Effector CD4-positive, alpha-beta T cell (primary cell): ENCODE measurements at places on chromosomes 1 and 21.
A peak's percentile ranks its signal among the peaks of the same experiment; 100 is the strongest.

DNA sequence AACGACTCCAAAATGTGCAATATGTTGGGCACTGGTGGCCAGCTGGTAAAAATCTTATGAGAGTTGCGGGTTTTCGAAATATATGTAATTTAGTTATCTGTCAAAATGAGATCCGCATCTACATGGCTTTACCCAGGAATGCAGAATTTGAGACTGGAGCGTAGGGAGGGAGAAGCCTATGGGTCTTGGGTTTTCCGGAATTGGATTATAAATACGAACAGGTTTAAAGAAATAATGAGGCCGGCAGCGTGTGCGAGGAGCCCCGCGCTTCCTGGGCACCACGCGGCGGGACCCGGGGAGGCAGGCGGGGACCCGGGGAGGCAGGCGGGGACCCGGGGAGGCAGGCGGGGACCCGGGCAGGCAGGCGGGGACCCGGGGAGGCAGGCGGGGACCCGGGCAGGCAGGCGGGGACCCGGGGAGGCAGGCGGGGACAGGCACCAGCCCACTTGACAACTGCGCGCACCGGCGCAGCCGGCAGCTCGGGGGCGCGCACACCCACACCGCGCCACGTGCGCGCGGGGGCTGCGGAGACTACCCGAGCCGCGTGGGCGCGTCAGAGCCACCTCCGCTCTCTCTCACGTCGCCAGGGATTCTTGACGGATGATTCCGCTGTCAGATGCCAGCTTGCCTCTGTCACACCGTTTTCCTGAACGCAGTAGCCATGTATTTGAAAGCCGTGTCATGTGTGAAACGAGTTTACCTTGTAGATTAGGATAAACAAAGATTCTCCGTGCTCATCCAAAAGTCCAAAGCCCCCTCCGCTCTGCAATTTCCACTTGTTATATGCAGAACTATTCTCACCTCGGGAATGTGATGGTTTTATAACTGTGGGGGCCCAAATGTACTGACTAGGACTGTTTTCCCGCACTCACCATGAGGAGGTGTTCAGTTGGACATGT lies 54.3 kb upstream of the HNRNPU start:
- peak; percentile 53 for DNase-seq

DNA sequence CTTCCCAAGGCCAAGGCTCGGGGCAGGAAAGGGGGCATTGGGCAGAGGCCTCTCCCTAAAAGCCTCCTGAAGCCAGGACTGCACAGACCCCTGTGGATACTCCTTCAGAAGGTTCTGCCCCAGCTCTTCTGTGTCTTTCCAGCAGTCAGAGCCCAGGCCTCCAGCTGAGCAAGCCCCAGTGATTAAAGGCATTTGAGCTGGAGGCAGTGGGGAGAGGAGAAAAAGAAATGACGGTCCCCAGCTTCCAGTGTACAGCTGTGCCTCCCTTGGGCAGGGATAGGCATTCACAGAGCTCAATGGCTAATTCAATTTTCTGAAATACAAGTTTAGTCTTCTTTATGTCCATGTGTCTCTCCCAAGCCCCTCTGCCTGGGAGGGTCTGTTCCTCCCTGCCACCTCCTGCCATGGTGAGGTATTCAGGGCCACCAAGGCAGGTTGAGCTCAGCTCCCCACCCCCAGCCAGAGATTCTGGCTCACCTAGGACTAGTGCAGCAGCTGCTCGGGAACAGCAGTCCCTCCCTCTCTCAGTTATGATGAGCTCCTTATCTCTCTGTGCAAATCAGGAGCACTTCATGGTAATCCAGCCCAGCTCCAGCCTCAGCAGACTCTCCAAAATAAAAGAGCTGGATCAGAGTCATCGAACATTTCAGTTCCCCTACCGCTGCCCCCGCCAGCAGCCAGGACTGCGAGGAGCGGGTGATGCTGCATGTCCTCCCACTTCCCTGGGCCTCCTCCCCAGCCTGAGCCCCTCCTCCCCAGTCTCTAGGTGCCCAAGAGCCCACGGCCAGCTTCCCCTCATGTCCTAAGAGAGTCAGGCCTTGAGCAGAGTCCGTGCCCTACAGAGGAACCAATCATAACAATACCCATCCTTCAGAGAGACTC lies 208.4 kb upstream of the ZC3H12A start:
- DNase-seq: no peak

DNA sequence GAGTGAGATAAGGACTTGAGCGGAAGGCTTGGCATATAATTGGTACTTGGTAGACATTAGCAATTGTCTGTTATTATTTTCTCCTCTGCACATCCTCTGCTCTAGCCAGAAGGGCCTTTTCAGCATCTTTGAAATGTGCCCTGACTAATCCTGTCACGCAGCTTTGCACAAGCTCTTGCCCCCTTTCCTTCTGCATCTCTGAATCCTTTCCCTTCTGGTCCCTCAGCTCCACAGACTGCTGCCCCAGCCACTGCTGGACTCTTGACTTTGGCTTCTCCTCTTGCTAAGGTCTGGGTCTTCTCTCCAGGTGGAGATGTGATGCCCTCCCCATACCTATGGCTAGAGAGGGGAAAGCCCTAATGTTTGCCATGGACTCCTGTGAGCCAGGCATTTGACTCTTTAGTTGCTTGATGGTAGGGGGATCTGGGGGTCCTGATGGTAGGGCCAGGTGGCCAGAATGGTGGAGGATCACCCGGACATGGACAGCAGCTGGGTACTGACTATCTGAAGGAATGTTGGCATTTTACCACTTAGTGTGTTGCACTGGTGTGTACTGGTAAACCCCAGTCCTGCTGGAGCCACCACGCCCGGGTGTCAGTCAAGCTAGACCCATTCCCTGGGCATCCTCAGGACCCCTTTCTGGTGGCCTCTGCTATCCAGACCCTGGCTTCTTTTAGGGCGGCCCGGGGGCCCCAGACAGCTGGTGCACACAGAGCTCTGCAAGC lies 4.4 kb downstream of the HPCA start:
- no peak for DNase-seq

DNA sequence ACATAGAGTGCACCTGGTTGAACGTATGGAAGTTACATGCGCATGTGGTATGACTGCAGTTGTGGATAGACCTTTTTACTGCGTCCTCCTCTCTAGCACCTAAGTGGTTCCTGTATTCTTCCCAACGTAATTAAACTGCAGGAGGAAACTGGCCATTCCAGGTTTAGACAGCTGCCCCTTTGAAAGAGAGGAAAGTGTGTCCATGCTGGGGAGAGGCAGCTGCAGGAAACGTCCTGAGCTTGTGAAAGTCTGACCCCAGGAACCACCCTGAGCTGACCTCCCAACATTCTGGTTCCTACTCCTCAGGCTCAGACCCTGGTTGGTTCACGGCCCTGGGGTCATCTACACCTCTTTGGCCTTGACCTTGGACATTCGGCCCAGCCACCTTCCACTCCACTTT lies 309.3 kb downstream of the DISC1 start:
- no peak for DNase-seq

- DNase-seq: no peak
Observed at GRCh38 chr1:27601321-27601770, 2.6 kb downstream of the AHDC1 start.

- DNase-seq: no peak
Observed at GRCh38 chr1:243244432-243244841, 10.6 kb downstream of the CEP170 start.

- no peak for DNase-seq
Observed at GRCh38 chr1:155892796-155893195, 18.4 kb downstream of the RIT1 start.

- DNase-seq: no peak
Observed at GRCh38 chr1:221549815-221550214, 192.1 kb downstream of the DUSP10 start.

- no peak for DNase-seq
Observed at GRCh38 chr1:182299728-182300616, 91.6 kb downstream of the GLUL start.

DNA sequence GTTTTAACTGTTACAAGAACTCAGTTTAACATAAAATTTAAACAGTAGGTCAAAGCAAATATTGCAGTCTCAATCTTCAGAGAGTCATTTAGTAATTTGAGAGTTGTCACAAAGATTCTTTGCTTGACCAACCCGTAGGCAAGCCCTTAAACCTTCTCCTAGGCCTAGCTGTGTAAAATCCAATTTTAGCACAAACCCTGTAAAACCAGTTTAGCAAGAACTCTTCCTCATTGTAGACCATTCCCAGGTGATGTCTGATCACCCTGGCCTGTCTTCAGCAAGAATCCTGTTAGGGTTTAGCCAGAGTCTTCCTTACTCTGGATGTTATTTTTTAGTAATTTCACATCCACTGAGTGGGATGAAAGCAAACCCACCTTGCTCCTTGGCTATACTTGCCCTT lies 30.1 kb downstream of the LRIG2 start:
- DNase-seq: no peak

GRCh38 chr21:19290328-19290727 lies 886.7 kb upstream of the TMPRSS15 start:
- no peak for DNase-seq

- DNase-seq: no peak
Observed at GRCh38 chr1:61419657-61420056, 305.3 kb downstream of the TM2D1 start.

GRCh38 chr1:162629077-162629627 lies 3.1 kb upstream of the DDR2 start:
- no peak for DNase-seq

DNA sequence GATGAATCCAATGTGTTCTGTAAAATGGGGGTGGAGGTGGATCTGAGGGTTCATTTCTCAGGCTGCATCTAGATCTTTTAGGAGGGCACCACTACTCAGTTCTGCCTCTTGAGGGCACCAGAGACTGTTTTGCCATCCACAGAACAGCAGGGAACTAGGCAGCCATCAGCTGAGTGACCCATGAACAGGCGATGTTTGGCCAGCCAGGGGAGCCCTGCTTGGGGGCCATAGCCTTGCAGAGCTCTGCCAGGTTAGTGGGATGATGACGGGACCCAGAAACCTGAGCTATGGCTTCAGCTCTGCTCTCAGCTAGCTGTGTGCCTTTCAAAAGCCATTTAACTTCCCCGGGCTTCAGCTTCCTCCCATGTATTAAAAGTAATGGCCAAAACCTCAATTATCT lies 13.4 kb upstream of the NOS1AP start:
- DNase-seq: peak; percentile 9

- no peak for DNase-seq
Observed at GRCh38 chr1:66570196-66570595, 36.2 kb downstream of the SGIP1 start.

GRCh38 chr1:31297277-31298247 lies 730 bp downstream of the ZCCHC17 start:
- DNase-seq: no peak

GRCh38 chr1:73914951-73915350 lies 283.0 kb downstream of the LRRIQ3 start:
- DNase-seq: no peak

DNA sequence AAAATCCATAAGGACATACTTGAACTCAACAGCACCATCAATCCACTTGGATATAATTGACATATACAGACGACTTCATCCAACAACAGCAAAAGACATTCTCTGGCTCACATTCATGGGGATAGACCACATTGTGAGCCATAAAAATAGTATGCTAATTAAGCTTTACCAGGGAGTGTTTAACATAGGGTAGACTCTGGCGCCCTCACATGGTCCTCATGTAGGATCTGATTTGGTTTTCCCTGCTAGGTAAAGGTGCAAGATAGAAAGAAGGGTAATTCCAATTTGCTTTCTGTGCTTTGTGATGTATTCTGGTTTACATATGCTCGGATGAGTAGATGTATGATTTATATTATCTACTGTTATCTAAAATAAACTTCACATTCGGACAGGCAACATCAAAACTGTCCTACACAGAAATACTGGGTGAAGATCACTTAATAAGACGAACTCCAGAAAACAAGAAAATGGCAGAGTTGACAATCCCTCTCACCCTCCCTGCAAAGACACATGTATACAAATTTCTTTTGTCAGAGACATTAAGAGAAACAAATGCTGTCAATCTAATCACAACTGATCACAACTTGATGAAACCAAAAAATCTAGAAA lies 27.7 kb downstream of the CR1L start:
- DNase-seq: no peak

- DNase-seq: peak; percentile 21
Observed at GRCh38 chr1:182614796-182615454, 10.7 kb upstream of the RGS16 start.

GRCh38 chr1:113479713-113480676 lies 89.7 kb downstream of the MAGI3 start:
- no peak for DNase-seq

DNA sequence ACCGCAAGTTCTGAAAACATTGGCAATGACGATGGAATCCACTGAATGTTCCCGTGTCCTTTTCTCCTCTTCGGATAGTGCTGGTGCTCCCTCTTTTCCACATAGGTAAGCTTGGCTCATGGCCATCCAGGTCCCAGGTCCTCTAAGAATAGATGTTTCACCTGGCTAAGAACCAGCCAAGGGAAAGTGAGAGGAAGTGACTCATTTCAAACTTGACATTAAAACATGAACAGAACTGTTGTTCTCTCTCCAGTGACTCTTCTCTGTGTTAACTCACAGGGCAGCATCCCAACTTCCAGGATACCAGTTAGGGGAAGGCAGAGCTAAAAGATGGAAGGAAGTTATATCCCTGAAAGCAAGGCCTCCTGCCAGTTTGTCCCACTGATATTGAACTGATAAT lies 493.8 kb upstream of the CHRM3 start:
- no peak for DNase-seq
